ENCODE measurements at places on chromosomes 3 and 15.

DNA sequence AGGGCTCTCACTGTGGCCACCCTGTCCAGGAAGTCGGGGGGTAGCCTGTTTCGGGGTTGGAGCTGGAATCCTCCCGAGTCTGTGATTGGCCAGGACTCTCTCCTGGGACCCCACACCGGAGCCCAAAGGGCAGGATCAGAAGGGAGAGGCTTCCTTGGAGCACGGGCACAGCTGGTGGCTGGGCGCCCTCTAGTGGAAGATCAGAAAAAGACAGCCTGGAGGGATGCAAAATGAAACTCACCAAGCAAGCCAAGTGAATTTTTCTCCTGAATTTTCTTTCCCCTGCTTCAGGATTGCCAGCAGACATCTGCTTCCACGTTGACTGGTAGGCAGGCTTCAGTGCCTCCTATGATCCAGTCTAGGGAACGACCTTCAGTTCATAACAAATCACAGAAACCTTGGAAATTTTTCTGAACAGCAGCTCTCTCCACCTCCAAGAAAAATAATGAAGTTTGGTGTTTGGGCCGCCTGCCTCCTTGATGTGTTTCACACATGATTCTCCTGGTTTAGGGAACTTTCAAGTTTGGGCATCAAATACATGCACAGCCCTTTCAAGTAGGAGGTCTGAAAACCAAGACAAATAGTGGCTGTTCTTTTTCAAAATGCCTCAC lies 224.6 kb downstream of the VPS13C start:
- H3K27ac ChIP-seq = no peak overlapping the region
- no peaks in the 10 kb centered on the region for H3K36me3 ChIP-seq
- H3K4me1 ChIP-seq = peaks cover 15% of the 10 kb centered on the region
- H3K27me3 ChIP-seq = peaks cover 52% of the 10 kb centered on the region

DNA sequence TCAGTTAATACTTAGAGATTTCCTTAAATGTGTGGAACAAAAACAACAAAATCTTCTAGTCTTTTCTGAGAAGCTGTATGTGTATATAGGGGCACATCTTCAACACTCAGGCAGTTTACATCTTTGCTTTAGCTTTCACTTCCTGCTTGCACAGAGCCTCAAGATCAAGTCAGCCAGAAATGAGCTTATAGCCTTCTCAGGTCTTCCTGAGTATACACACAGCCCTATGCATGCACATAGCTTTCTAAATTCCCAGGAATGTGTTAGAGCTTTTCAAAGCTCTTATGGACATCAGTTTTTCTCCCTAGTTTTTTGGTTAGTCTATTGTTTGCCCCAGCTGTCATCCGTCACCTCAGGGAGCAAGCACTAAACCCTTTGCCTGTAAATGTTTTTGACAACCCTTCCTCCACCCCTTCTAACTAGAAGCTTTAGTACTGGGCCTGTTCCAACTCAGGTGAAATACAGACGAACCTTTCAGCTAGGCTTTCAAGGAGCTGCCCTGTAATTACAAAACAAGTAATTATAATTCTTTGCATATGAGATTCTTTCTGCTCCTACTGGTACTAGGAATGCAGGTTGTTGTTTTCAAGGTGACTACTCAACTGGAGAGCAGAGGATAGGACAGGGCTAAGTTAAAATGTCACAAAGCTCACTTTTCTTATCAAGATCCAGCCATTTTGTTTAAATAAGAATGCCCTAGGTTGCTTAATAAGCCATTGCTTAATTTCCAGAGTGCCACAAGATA lies 22.6 kb upstream of the MTMR10 start:
- no peaks in the 10 kb centered on the region for H3K36me3 ChIP-seq
- no peak overlapping the region for H3K4me3 ChIP-seq
- peak overlapping the region; percentile 8 for H3K27ac ChIP-seq
- no peak for DNase-seq

DNA sequence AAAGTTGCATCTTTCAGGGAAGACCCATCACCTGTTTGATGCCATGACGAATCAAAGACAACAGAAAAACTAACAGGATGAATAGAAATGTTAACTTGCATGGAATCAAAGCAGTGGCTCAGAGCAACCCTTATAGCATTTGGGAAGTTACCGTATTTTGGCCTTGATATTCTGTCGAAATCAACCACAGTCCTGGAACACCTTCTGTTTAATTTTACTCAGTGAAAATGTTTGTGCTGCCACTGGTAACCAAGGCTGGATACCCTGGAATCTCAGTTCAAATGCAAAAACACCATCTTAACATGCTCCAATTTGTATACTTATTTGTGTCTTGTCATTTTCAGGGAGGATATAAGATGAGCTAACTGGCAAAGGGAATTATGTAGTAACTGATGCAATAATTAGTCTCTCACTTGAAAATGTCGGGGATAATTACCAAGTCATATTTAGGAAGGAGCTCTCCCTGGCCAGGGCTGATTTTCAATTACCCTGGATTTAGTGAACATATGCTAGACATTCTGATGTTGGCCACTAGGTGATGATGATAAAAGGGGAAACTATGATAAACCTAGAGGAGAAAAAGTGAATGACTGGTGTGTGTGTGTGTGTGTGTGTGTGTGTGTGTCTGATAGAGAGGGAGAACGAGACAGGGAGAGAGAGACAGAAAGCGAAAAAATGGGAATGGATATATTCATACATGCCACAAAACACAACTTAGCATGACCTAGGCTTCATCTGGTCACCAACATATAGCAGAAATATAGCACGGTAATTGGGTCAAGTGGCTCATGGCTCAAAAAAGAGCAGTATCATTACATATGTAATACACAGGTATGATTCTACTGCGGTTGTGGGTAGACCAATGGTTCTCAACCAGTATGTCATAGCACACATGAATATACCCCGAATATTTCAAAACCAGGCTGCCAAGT lies 19.0 kb upstream of the PRICKLE2 start:
- no peak for DNase-seq
- no peaks in the 10 kb centered on the region for H3K4me1 ChIP-seq

DNA sequence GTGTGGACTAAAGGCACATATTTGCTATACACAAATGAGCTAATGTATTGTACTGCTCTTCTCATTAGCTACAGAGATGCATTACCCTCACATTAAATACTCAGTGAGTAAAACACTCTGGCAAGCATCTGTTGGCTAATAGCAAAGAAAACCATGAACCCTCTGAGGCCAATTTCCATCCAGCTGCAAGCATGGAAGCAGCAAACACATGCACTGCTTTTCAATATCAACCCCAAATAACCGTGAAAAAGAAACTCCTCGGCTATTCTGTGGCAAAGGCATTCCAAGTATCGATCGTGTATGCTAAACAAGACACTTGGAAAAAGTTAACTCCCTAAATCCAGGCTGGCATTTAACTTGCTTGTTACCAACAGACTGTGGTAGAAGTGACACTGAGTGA lies 67.0 kb downstream of the PEAK1 start:
- no peaks in the 10 kb centered on the region for H3K27me3 ChIP-seq
- no peaks in the 10 kb centered on the region for H3K36me3 ChIP-seq
- no peaks in the 10 kb centered on the region for H3K4me1 ChIP-seq
- no peak overlapping the region for H3K27ac ChIP-seq
- no peak overlapping the region for H3K4me3 ChIP-seq

GRCh38 chr15:88208396-88208795 lies 48.1 kb downstream of the NTRK3 start:
- DNase-seq = no peak
- no peak overlapping the region for H3K4me3 ChIP-seq
- peaks cover 21% of the 10 kb centered on the region for H3K27me3 ChIP-seq
- no peaks in the 10 kb centered on the region for H3K4me1 ChIP-seq

DNA sequence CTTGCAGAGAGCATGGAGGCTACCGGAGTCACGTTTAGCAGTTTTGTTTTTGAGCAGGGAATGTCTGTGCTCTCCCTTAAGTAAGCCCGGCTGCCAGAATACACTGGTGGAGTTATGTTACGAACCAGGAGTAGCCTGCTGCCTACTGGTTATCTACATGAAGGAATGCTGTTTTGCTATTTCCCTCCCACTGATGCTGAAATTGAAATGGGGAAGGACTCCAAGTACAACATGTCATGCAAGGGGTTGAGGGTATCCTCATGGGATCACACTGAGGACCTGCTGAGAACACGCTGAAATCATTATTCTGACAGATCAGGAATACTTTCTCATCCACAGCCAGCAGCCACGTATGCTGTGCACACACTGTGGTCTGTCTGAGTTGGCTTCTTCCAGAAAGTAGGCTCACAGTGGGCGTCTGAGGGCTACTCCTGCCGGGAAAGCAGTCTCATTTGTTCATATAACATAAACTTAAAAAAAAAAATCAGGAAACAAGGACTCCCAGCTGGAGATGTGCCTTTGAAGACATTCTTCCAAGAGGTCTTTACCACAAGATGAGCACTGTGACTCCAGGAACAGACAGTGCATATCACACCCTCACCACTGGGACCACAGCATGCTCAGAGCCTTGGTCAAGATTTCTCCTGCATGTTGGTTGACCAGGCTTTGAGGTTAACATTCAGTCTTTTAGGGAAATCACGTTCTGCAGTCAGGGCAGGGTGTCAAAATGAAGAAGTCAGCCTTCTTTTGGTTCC lies 300.4 kb upstream of the RASGRP1 start:
- no peaks in the 10 kb centered on the region for H3K27me3 ChIP-seq
- no peak overlapping the region for H3K27ac ChIP-seq
- no peak for DNase-seq
- H3K4me1 ChIP-seq = no peaks in the 10 kb centered on the region
- no peak overlapping the region for H3K4me3 ChIP-seq
- no peaks in the 10 kb centered on the region for H3K36me3 ChIP-seq

DNA sequence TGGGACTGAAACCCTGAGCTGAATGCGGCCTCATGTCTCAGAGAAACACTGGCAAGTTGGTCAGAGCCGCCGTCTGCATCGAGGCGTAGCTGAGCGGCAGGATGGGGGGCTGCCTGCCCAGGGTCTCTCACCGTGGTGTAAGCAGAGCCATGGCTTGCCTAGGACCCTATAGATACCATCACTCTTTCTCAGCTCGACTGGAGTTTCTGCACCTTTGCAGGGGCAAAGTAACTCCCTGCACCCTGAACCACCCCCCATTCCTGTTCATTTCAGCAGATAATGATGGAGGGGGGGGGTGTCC lies 28.4 kb upstream of the NR2E3 start:
- peaks cover 21% of the 10 kb centered on the region for H3K27me3 ChIP-seq
- no peak for DNase-seq
- no peaks in the 10 kb centered on the region for H3K4me1 ChIP-seq

- H3K27me3 ChIP-seq = no peaks in the 10 kb centered on the region
- H3K4me1 ChIP-seq = no peaks in the 10 kb centered on the region
- no peak for DNase-seq
- H3K36me3 ChIP-seq = no peaks in the 10 kb centered on the region
Measured at GRCh38 chr3:66952357-66952756, 45.8 kb upstream of the KBTBD8 start.

GRCh38 chr3:145952536-145952935 lies 208.4 kb downstream of the PLOD2 start:
- H3K27ac ChIP-seq = no peak overlapping the region
- no peaks in the 10 kb centered on the region for H3K36me3 ChIP-seq
- DNase-seq = no peak
- no peaks in the 10 kb centered on the region for H3K4me1 ChIP-seq
- H3K27me3 ChIP-seq = no peaks in the 10 kb centered on the region
- H3K4me3 ChIP-seq = no peak overlapping the region

- no peaks in the 10 kb centered on the region for H3K36me3 ChIP-seq
- H3K4me3 ChIP-seq = no peak overlapping the region
- peaks cover 16% of the 10 kb centered on the region for H3K4me1 ChIP-seq
- DNase-seq = no peak
Measured at GRCh38 chr3:14298442-14298841, 104.0 kb upstream of the SLC6A6 start.

- no peaks in the 10 kb centered on the region for H3K36me3 ChIP-seq
- no peaks in the 10 kb centered on the region for H3K27me3 ChIP-seq
- no peak for DNase-seq
- H3K27ac ChIP-seq = no peak overlapping the region
- no peak overlapping the region for H3K4me3 ChIP-seq
Measured at GRCh38 chr3:61092870-61093269, 158.4 kb downstream of the FHIT start.

GRCh38 chr15:38683382-38684242 lies 119.0 kb upstream of the RASGRP1 start:
- H3K27me3 ChIP-seq = no peaks in the 10 kb centered on the region
- peaks cover 59% of the 10 kb centered on the region for H3K4me1 ChIP-seq
- H3K27ac ChIP-seq = peak overlapping the region; percentile 67
- peak; percentile 70 for DNase-seq
- no peak overlapping the region for H3K4me3 ChIP-seq

- no peaks in the 10 kb centered on the region for H3K36me3 ChIP-seq
- H3K27me3 ChIP-seq = no peaks in the 10 kb centered on the region
- no peak overlapping the region for H3K4me3 ChIP-seq
- H3K27ac ChIP-seq = no peak overlapping the region
- no peak for DNase-seq
- H3K4me1 ChIP-seq = peaks cover 3% of the 10 kb centered on the region
Measured at GRCh38 chr3:17038900-17039553, 154.3 kb downstream of the PLCL2 start.

GRCh38 chr15:101458158-101458900 lies 31.2 kb downstream of the PCSK6 start:
- no peaks in the 10 kb centered on the region for H3K27me3 ChIP-seq
- H3K36me3 ChIP-seq = no peaks in the 10 kb centered on the region
- no peak overlapping the region for H3K4me3 ChIP-seq
- no peak overlapping the region for H3K27ac ChIP-seq
- no peak for DNase-seq
- H3K4me1 ChIP-seq = no peaks in the 10 kb centered on the region

GRCh38 chr3:115081444-115081843 lies 65.6 kb downstream of the ZBTB20 start:
- no peak for DNase-seq
- H3K36me3 ChIP-seq = peaks cover 2% of the 10 kb centered on the region
- H3K4me3 ChIP-seq = no peak overlapping the region
- no peaks in the 10 kb centered on the region for H3K27me3 ChIP-seq
- H3K4me1 ChIP-seq = no peaks in the 10 kb centered on the region
- no peak overlapping the region for H3K27ac ChIP-seq

DNA sequence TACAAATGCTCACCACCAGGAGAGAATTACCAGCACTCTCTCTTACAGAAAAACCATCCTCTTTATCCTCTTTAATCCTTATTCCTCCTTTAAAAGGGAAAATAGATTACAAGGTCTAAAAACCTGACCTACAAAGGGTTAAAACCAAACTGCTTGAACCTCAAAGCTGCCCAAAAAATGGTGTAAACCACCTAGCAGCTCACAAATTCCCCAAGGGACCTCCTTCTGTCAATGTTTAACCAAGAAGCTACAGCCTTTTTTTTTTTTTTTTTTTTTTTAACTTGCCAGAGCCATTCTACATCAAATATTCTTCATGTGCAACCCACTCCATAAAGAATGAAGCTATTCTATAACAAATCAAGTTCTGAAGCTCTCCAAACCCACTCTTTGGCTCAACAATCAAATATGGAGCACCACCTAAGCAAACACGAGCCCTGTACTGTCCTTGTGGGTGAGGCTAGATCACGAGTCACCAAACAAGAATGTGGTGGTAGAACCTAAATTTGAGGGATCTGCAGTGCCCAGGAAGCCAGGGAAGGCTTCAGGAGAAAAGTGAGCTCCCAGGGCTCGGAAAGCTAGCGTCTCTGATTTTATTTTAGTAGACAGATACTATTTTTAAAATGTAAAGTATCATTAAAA lies 20.1 kb downstream of the OSBPL10 start:
- H3K4me1 ChIP-seq = peaks cover 5% of the 10 kb centered on the region
- no peaks in the 10 kb centered on the region for H3K36me3 ChIP-seq
- H3K27ac ChIP-seq = no peak overlapping the region
- no peak overlapping the region for H3K4me3 ChIP-seq

Measured in T-cell (primary cell).